ENCODE measurements at places on chromosomes 13 and 19.
A peak's percentile ranks its signal among the peaks of the same experiment; 100 is the strongest.

DNA sequence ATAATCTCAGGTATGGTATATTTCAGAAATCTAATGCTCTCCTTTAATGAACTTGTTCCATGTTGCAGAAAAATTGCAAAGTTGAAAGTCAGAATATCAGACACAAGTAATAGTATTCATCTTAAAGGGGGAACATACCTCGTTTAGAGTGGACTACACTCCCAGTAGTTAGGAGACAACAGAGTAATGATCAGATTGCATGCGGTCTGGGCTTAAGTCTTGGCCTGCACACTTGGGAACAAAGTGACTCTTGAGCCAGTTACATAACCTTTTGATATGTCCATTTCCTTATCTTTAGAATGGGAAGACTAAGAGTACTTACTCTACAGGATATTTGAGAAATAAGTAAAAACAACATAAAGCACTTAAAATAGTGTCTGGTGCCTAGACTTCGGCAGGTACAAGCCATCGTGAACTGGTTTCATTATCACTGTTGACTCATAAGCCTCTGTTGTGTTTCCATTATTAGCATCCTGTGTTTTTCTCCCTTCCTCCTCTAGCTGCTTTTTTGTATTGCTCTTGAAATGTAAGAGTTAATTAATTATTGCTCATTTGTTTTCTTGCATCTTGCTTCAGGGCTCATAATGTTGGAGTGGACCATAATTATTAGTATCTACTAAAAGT lies 53.0 kb downstream of the DPY19L3 start:
- DNase-seq: no peak

DNA sequence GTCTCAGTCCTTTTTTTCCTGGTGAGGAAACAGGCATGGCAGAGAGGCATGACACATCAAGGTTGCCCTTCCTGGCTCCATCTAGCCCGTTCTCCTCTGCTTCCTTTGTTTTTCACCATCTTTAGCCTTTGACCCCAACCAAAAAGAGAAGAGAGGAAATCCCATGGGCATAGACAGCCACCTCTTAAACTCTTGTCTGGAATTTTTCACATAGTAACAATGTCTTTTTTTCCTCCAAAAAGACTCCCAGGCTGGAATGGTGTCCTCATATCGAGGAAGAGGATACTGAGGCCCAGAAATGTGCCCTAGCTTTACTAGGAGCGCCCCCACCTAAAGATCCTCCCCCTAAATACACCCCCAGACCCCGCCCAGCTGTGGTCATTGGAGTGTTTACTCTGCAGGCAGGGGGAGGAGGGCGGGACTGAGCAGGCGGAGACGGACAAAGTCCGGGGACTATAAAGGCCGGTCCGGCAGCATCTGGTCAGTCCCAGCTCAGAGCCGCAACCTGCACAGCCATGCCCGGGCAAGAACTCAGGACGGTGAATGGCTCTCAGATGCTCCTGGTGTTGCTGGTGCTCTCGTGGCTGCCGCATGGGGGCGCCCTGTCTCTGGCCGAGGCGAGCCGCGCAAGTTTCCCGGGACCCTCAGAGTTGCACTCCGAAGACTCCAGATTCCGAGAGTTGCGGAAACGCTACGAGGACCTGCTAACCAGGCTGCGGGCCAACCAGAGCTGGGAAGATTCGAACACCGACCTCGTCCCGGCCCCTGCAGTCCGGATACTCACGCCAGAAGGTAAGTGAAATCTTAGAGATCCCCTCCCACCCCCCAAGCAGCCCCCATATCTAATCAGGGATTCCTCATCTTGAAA lies at the start of gene GDF15:
GDF15 (plus strand) TSS at position 484 of the 868 bp plus-strand sequence; CDS start at position 516, 32 bp downstream.
- DNase-seq: peak; percentile 63

- no peak for DNase-seq
Measured at GRCh38 chr19:46901701-46902401, 41.1 kb downstream of the ARHGAP35 start.

- DNase-seq: no peak
Measured at GRCh38 chr19:8167985-8168384, 18.6 kb upstream of the FBN3 start.

- DNase-seq: no peak
Measured at GRCh38 chr13:113535381-113535781, 44.9 kb upstream of the DCUN1D2 start.

- DNase-seq: no peak
Measured at GRCh38 chr19:28615966-28616365, 597.0 kb downstream of the UQCRFS1 start.

DNA sequence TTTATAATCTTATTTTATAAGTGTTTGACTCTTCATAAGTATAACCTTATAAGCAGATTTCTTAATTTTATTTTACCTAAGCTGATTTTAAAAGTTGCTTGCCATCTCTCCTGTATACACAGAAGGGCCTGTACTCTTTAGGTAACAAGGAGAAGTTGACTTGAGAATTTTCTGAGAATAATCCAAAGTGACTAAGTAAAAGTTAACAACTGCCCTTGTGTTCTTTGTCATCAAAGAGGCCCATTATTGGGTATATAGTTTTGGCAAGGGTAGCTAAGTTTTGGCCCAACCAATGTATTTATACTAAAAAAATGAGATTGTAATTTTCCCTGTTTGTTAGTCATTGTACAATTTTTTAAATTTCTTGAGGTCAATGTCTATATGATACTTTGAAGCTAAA lies 3.2 kb downstream of the LCP1 start:
- DNase-seq: no peak

GRCh38 chr19:38151242-38151641 lies 72.8 kb downstream of the DPF1 start:
- no peak for DNase-seq

- DNase-seq: no peak
Measured at GRCh38 chr13:90416519-90416918, 931.0 kb upstream of the MIR17HG start.

DNA sequence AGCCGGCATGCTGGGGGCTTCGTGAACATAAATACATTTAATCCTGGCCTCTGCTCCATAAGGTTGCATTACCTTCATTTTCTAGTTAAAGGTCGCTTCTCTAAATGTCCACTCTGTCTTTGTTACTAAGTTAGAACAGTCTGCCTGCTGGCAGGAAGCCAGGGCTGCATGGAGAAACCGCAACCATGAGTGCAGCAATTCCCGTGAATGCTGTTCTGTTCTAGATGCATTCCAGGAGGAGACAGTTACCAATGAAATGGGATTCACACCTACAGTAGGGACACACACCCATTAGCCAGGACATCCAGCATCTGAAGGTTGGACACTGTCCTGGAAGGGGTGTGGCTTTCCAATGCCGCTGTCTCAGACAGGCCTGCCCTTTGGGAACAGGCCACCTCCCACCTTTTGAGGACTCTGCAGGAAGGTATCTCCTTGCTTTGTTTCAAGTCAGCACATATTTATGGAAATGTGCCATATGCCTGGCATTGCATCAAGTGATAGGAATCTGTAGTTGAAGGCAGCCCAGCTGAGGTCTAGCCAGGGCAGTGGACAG lies 129.7 kb downstream of the SLC7A1 start:
- no peak for DNase-seq

DNA sequence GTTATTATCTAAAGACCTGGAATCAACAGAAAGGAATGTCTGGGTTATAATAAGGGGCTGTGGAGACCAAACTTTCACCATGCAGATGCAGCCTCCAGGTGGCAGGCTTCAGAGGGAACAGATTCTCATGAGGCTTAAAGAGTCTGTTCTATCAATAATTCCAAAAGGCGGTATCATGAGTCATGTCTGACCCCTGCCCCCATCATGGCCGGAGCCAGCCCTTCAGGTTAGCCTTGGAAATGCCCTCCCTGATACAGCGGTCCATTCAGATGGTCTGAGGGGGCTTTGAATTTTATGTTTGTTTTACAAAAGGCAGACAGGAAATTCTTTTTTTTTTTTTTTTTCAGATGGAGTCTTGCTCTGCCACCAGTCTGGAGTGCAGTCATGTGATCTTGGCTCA lies 21.7 kb upstream of the LAMP1 start:
- DNase-seq: peak; percentile 44

DNA sequence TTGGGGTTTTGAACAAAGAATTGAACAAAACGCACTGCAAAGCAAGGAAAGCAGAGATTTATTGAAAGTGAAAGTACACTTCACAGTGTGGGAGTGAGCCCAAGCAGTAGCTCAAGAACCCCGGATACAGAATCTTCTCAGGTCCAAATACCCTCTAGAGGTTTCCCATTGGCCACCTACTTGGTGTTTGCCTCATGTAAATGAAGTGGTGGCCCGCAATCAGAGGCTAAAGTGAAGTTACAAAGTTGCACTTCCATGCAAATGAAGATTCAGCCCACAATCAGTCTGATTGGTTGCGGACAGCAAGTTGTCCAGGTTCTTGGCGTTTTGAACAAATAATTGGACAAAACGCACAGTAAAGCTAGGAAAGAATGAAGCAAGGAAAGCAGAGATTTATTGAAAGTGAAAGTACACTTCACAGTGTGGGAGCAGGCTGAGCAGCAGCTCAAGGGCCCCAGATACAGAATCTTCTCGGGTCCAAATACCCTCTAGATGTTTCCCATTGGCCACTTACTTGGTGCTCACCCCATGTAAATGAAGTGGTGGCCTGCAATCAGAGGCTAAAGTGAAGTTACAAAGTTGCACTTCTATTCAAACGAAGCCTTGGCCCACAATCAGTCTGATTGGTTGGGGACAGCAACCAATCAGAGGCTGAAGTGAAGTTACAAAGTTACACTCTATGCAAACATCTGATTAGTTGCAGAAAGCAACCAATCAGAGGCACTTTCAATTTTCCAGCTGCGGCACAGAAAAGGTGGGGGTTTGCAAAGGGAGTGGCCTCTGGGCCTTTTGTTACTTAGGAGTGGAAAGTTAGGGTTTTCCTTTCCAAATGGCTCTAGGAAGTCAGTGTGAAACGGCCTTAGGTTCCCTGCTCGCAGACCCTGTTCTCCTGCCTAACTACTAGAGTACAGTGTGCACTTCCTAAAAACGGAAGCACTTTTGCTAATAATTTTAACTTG lies 4.8 kb upstream of the TM9SF2 start:
- peak; percentile 66 for DNase-seq

Measured in activated naive CD4-positive, alpha-beta T cell treated with anti-CD3 and anti-CD28 coated beads, Interleukin-2, amount 50 U/mL, for 72 hours (primary cell).